ENCODE measurements at places on chromosomes 1 and 21.

- DNase-seq, result no peak
These were observed 71.7 kb downstream of the PRRX1 start for GRCh38 chr1:170735366-170736263.

GRCh38 chr1:176876966-176877515, 287.5 kb downstream of the ASTN1 start:
- DNase-seq, result no peak

DNA sequence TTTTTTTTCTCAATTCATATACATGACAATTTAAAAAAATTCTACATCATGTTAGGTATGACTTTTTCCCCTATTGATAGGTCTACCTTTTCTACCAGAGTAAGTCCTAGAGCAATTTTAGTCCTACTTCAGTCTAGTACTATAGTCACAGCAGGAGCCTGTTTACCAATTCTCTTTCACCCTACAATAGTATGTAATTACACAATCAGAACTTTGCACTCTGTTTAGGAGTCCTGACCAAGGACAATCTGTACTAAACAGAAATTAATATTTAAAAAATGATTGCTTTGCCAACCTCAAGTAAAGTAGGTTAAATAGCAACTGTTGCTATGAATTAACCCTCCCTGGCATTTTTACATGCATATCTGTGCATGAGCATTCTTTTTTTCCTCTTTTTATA, 810 bp upstream of the CYP4A11 start:
- DNase-seq, result no peak

- DNase-seq, result no peak
These were observed 119.7 kb upstream of the ZNF648 start for GRCh38 chr1:182181167-182181572.

- no peak for DNase-seq
These were observed 21.2 kb downstream of the HFM1 start for GRCh38 chr1:91383456-91383855.

DNA sequence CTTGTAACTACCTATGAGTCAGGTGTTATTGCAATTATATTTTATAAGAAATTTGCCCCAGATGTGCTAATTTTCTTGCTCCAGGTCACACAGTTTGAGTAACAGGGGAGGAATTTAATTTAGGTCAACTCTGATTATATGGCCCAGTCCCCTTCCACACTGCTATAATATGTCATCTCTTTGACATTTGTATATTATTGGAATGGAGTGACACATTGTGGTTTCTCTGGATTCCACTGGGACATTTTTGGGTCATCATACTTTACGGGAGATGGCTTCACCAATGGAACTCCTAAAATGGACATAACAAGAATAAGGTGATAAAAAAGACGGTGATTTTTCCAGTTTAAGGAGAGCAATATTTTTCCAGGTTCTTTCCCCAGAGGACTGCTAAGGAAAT, 191.2 kb downstream of the DISC1 start:
- no peak for DNase-seq

DNA sequence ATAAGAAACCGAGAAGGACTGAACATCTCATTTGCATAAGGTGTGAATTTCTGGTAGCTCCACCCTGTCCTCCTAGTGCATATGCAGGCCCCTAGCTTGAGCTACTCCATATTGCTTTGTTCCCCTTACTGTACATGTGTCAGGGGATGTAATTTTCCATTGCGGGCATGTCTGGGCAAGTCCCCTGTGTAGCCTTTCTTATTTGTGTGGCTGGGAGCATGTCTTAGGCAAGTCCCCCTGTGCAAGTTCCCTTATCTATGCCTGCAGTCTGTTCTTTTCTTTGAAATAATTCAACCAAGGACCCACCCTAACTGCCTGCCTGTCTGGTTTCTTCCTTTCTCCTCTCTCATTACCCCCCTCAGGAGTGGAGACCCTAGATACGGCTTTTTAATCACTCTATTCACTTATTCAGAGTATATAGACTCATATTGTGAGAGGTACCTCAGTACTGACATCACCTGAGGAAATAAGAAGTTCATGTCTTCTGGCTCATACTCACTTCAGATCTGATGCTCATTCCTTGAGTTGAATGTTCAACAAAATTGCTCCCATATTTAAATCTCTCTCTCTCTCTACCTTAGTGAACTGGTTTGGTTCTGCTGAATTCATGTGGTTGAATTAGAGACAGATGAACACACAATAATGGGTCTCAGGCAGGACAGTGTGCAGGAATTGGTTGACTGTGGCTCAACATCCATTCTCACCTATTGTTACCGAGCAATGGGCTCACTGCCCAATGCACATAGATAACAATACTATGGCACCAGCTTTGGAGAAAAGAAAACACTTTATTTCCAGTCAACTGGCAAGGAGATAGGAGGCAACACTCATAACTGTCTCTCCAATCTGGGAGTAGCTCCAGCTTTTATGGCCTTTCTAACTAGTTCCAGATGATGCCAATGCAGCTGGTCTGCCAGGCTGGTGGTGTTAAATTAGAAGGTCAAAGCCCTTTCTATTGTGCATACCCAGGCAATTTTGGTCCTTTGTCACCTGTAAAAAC, 27.9 kb upstream of the NPL start:
- no peak for DNase-seq

GRCh38 chr1:168623003-168623828, 46.8 kb downstream of the XCL1 start:
- no peak for DNase-seq

DNA sequence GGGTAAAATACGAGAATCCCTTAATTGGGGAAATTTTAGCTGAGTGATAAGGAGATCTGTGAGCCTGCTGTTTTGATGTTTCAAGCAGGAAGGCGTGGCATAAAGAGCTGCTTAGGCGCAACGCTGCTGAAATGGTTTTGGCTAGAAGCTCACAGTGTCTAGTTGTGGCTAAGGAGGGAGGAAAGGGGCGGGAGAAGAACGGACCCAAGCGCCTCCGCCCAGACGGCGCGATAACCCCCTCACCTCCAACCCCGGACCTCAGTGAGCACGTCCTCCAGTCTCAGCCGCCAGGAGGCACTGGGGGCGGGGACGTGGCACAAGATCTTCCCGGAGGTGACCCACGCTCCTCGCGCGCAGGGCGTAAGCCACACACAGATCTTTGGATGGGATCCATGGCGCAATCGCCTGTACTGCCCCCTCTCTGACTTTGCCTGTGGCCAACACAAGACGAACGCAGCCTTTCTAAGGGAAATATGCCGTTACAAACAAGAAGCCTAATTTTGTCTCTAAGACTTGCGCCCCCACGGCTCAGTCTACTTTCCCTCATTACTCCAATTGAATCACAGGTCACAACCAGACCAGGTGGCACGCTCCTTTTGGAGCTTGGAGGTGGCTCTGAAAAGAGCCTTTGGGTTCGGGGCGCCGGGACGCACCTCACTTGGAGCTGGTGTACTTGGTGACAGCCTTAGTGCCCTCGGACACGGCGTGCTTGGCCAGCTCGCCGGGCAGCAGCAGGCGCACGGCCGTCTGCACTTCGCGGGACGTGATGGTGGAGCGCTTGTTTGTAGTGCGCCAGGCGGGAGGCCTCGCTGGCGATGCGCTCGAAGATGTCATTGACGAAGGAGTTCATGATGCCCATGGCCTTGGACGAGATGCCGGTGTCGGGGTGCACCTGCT, 23.4 kb upstream of the RNF187 start:
- peak; percentile 16 for DNase-seq

DNA sequence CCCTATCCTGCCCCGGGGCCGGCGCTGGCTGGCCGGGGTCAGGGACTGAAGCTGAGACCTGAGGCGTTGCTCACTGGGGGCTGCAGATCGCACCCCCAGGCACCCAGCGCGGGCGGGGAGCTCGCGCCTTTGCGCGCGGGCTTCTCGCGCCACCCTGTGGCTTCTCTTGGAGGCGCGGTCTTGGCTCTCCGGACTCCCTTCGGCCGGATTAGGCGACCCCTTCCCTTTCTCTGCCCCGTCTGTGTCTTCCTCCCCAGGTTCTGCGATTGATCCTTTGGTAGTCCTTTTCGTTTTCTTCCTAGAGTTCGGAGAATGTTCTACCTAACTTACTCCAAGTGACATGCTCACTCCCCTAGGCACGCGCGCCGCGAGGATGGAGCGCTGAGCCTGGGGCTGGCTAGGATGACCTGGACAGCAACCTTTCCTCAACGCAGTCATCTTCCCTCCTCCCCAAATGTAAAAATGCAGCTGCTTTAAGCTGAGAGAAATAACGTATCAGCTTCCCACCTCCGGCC, 495 bp upstream of the NTRK1 start:
- DNase-seq, result peak; percentile 24

DNA sequence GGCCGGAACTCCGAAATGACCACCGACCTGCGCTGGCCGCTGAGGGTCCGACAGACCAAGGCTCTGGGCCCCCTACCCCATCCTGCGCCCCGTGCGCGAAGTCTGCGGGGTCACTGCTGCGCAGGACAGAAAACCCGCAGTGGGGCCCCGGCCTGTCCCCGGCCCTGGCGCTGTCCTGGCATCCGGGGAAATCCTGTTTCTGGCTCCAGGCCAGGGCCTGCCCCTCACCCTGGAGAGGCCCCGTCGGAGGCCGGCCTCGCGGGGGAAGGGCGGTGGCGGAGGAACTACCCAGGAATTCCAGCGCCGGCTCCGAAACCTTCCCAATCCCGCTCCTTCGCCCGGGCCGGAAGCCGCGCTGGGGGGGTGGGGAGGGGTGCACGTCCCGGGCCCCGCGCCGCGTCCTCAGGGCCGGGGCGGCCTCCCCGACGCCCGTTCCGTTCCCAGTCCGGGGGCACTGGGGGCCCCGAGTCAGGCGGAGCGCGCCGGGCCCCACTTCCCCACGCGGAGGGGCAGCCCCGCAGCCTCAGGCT, 77.0 kb downstream of the MORN1 start:
- DNase-seq, result no peak

- no peak for DNase-seq
These were observed 163.2 kb downstream of the ZBTB18 start for GRCh38 chr1:244214009-244214967.

GRCh38 chr1:162391790-162392563, 10.4 kb downstream of the C1orf226 start:
- DNase-seq, result no peak

DNA sequence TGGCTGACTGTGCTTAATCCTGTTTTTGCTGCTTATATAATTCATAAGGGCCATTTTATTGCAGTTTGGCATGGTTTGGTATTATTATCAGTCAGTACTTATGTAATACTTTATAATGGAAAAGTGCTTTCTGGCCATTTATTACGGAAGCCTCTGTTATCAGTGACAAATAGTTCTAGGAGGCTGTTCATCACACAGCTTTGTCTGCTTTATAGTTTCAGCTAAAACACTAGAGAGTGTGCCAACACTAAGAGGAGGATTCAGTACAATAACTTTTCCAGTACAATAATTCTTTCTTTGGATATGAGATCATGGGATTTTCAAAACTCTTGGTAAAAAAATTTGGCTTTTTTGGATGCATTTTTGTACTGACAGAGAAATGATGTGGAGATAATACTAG, 102.9 kb upstream of the PTGFR start:
- no peak for DNase-seq

- DNase-seq, result no peak
These were observed 131.6 kb upstream of the LRRC7 start for GRCh38 chr1:69436151-69436550.

- peak; percentile 57 for DNase-seq
These were observed 2.5 kb upstream of the METTL25B start for GRCh38 chr1:156725683-156726280.

- DNase-seq, result no peak
These were observed 199.0 kb downstream of the LBR start for GRCh38 chr1:225228871-225229303.

- no peak for DNase-seq
These were observed 4.7 kb downstream of the TNN start for GRCh38 chr1:175072099-175072951.

GRCh38 chr1:109547463-109548320, 723 bp upstream of the GNAI3 start:
- no peak for DNase-seq

GRCh38 chr1:243315455-243315854, 59.6 kb downstream of the SDCCAG8 start:
- no peak for DNase-seq

DNA sequence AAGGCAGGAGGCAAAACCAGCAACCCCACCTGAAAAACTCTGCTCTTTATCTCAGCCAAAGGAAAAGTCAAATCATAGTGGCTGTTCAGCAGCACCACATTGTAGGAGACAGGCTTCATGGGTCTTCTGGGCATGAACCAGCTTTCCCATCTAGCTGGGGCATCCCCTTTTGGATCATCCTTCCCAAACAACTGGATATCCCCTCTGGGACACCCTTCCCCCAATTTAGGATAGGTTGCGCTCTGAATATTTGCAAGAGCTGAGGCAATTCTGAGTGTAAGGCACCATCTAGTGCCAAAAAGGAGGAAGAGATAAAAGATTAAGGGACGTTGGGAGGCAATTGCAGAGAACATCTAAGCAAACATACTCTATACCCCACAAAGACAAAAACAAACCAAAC, 295.8 kb downstream of the MATN1 start:
- no peak for DNase-seq

GRCh38 chr21:38938343-38938742, 132.6 kb downstream of the ETS2 start:
- no peak for DNase-seq

GRCh38 chr21:45537111-45537745, 5.0 kb downstream of the SLC19A1 start:
- DNase-seq, result no peak

GRCh38 chr1:4303303-4303702, 351.1 kb upstream of the AJAP1 start:
- DNase-seq, result no peak

DNA sequence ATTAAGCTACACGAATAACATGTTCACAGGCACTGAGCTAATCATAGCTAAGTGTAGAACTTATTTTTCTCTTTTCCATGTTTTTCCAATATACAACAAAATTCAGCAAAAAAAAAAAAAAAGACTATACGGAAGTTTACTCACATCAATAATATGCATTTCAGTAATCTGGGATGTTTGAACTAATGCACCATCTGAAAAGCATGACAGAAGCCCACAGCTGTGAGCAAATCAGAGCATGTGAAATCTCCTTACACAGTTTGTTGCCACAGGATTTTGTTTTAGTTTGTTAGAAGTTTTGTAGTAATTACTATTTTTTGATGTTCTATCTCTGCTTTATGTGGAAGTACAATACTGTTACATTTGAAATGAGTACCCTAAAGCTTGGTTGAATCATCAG, 1051.7 kb downstream of the TTLL7 start:
- no peak for DNase-seq
